ENCODE measurements at places on chromosomes 3 and 15.
A peak's percentile ranks its signal among the peaks of the same experiment; 100 is the strongest.

GRCh38 chr3:133256787-133257483 is 142.9 kb upstream of the BFSP2 start:
- DNase-seq: no peak

- DNase-seq: no peak
These were observed 308.6 kb downstream of the MECOM start for GRCh38 chr3:169354774-169355501.

DNA sequence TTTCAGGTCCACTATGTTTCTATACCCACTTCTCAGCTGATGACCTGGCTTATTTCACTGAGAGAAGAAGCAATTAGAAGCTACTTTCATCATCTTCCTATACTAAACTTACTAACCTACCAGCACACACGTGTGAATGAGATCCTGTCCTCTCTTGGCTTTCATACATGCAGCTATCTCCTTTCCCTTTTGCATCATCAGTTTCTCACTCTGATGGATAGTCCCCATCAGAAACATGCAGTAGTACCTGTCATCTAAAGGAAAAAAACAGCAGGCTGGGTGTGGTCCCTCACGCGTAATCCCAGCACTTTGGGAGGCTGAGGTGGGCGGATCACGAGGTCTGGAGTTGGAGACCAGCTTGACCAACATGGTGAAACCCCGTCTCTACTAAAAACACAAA is 237.6 kb upstream of the C2CD4B start:
- DNase-seq: no peak

GRCh38 chr15:100183921-100184495 is 157.8 kb downstream of the ADAMTS17 start:
- DNase-seq: no peak

- DNase-seq: no peak
These were observed 1257.1 kb downstream of the NSUN3 start for GRCh38 chr3:95319921-95320494.

GRCh38 chr3:102715030-102715697 is 280.3 kb downstream of the ZPLD1 start:
- no peak for DNase-seq

- DNase-seq: no peak
These were observed 8.5 kb upstream of the SLC24A5 start for GRCh38 chr15:48112242-48112641.

DNA sequence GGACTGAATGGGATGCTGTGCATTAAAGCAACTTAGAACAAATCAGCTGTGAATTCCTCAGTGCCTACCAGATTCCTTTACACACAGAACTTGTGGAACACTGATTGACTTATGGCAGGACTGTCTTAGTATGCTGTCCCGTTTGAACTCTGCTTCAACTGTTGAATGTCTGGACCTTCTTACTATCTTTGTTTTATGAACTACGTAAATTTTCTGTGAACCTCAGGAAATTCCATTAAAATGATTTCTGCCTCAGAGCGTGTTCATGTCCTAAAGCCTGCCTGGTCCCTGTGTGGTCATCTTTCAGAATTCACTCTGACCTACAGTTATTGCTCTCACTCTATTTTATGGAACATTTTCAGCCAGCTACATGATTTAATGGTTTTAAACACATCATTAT is 29.4 kb upstream of the FBN1 start:
- DNase-seq: no peak

DNA sequence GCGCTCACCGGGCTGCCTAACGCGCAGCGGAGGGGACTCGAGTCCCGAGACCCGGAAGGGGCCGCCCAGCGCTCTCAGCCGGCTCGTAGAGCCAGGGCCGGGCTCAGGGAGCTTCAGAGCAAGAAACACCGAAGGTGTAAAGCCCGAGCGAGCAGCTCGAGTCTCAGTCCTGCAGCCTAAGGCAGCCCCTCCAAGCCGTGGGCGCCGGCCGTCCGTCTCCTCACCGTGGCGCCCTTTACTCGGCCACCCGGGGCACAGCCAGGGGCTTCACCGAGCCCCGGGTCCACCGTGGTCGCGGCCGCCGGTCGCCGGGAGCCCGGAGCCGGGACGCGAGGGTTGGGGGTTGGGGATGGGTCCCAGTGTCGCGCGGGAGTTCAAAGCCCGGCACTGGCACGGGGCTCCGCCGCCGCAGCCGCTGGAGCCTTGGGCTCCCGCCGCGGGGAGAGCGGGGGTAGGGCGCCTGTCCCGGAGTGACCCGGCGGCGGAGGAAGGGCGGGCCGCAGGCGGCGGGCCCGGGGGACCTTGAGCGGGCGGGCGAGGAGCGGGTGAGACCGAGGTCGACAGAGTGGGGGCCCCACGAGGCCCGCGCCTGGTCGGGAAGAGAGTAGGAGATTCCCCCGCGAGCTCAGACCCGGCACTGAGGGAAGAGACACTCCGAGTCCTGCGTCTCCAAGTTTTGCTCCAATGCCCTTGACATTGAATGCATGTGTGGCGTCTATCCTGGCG is 26.9 kb upstream of the THRB start:
- DNase-seq: peak; percentile 78

GRCh38 chr3:158085931-158086330 is 20.3 kb downstream of the SHOX2 start:
- DNase-seq: no peak

- DNase-seq: no peak
These were observed 69.9 kb downstream of the NR2E3 start for GRCh38 chr15:71880276-71880675.

DNA sequence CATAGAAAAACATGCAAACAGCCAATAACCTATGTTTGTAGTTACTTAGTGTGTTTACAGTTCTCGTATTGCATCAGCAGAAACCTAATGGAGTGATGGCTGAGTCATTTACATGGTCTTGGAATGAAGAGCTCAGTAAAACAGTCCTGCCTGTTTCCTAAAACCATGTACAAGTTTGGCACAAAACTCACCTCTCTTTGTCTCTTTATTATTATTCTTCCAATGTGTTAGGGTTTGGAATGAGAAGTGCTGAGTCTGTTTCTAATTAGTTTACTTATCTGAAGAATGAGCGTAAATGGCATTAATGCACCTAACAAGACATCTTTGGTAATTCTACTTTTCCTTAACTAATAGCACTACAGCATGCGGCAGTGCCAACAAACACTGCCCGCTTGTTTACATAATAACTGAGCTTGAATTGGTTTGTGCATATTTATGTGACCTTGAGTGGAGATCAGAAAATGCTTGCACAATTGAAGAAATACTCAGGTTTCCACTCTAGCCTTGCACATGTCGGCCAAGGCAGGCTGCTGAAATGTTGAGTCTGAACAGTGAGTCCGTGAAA is 385.4 kb upstream of the SEMA6D start:
- DNase-seq: no peak

- DNase-seq: no peak
These were observed 289.5 kb upstream of the ALCAM start for GRCh38 chr3:105077060-105077822.

DNA sequence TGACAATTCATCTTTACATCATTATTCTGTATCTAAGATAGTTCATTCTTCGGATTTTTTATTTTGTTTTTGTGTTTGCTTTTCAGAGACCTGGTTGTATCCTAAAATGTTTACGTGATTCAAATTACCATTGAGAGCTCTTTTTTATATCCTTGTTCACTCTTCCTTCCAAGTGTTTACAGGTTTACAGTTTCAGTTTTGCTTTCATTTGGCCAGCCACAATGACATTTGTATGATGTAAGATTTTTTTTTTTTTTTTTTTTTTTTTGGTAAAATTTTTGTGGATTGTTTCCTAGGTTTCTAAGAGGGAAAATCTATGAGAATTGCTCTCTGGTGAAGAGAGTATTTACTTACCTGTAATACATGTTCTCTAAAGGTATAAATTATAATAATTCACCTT is 55.0 kb downstream of the SETD5 start:
- DNase-seq: no peak

- DNase-seq: no peak
These were observed 65.9 kb upstream of the POMGNT2 start for GRCh38 chr3:43171748-43172147.

DNA sequence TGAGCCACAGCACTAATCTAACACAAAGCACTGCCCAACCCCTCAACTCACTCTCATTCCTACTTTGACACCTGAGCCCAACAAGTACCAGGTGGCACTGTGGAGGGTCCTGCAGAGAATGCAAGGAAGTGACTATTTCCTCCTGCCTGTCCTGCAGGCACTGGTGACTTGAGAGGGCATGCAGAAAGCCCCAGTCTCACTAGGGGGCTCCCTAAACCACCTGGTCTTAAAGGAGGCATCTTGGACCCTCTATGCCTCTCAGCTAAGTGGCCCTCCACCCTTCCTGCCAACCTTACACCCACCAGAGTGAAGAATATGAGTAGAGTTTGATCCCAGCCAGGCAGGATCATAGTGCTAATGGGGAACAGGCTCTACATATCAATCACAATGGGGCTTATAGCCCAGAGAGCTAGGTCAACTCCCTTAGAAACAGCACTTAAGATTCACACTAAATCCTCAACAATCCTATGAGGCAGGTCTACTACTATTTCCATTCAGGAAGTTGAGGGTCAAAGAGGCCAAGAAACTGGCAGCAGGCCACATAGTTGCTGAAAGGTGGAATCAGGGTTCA is 15.2 kb downstream of the TRAIP start:
- no peak for DNase-seq

- no peak for DNase-seq
These were observed 541.8 kb downstream of the NLGN1 start for GRCh38 chr3:173939331-173939730.

GRCh38 chr3:152466784-152467183 is 198.1 kb downstream of the MBNL1 start:
- DNase-seq: no peak

DNA sequence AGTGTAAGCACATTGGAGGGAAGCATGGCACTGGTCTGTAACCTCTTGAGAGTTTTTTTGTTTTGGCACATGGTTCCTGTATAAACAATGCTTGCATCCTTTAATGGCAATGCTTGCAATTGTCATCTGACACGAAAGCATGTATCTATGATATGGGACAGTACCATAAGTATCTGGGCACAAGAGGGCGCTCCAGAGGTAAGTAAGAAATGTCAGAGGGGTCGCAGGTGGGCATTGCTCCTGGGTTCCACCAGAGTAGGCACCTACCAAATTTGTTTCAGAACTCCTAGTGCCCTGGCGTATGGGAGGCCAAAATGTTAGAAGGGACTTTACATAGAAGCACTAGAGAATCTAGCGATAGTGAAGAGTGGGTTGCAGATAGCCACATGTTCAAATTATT is 58.7 kb upstream of the BCHE start:
- DNase-seq: no peak

DNA sequence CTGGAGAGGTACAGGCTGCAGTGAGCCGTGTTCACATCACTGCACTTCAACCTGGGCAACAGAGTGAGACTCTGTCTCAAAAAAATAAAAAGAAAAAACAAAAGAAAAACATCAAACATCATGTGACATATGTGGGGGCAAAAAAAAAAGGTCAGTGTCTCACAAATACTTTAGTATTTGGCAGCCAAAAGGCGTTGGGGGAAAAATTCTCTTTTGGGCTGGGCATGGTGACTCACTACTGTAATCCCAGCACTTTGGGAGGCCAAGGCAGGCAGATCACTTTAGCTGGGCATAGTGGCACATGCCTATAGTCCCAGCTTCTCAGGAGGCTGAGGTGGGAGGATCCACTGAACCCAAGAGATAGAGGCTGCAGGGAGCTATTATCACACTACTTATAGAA is 47.6 kb downstream of the TMCC1 start:
- DNase-seq: no peak

- no peak for DNase-seq
These were observed 398.5 kb downstream of the ERC2 start for GRCh38 chr3:56069766-56070165.

DNA sequence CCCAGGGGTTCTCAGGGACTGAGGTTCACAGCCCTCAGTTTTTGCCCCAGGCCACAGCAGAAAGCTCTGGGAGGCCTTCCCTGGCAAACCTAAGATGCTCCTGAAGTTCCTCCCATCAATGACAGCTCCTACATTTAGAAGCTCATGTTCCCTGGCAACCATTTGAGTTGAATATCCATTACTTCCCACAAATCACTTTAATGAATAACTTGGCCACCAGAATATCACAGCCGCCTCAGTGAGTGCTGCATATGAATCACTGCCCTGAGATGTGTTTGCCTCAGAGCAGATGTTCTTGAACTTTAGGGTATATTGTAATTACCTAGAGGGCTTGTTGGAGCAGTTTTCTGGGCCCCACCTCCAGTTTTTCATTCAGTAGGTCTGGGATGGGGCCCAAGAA is 27.4 kb downstream of the SLCO2A1 start:
- DNase-seq: no peak

- no peak for DNase-seq
These were observed 307.8 kb downstream of the GABRG3 start for GRCh38 chr15:27278761-27279160.

DNA sequence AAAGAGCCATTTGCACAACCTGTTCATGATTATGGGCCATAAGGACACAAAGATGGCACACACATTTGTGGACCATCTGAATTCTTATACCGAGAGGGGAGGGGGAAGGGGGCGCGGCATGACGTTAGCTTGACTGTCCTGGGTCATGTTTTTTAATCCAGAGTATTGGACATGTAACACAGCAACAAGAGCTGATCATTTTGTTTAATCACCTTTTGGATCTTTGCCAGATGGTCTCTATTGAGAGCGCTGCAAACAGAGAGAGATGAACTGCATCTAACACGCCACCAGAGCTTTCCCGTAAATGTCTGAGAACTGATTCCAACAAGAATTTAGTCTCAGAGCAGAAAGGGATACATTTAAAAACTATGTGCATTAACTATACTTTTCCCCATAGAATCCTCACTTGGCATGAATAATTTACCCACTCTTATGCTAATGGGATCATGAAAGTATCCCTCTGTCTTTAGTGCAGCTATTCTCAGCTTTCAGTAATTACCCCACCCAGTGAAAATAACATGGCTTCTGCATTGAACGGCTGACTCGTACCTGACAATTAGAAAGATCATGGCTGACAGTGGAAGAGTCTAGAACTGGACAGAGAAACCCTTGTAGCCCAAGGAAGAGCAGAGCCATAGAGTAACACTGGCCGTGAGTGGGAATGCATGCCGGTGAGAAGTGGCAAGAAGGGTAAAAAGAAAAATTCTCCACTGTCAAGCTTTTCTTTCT is 22.6 kb downstream of the MEIS2 start:
- no peak for DNase-seq

DNA sequence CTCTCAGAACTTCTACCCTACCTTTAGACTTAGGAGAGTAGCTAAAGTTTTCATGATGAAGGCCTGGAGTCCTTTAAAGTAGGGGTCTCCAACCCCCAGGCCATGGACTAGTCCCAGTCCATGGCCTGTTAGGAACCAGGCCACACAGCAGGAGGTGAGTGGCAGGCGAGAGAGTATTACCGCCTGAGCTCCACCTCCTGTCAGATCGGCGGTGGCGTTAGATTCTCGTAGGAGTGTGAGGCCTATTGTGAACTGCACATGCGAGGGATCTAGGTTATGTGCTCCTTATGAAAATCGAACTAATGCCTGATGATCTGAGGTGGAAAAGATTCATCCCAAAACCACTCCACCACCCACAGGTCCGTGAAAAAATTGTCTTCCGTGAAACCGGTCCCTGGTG is 18.3 kb upstream of the CACNA2D3 start:
- DNase-seq: no peak

GRCh38 chr15:69304182-69304545 is 5.5 kb downstream of the PAQR5 start:
- DNase-seq: no peak
